ENCODE measurements at places on chromosomes 16 and 17.

- DNase-seq: no peak
Observed at GRCh38 chr17:63790057-63790456, 16.1 kb downstream of the DDX42 start.

- DNase-seq: no peak
Observed at GRCh38 chr17:51709694-51710633, 448.6 kb downstream of the CA10 start.

DNA sequence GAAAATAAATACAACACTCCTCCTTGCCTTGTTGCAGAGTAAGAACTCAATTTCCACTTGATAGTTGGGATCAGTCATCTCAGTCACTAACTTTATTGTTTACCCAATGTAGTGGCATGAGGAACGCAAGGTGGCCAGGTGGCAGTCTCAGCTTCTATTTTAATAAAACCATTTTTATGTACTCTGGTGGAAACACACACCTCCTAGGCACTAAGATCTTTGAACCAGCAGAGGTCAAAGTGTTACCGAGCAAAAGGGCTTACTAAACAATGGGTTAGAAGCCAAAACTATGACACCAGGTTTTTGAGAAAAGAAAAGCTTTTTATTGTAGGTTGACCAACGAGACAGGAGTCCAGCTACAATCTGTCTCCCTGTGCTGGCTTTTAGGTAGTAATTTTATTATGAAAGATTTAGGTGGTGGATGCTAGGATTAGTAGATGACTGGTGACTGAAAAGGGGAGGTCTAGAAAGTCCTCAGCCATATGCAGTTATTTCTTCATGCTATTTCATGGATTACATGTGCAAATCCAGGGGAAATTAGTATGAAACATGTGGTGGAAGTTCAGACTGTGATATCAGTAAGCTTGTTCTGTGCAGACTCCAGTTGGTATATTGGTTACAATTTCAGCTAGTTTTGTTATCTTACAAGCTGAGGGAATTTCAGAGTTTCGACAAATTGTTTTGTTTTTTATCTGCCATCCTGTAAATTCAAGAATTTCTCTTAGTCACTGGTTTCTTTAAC is 122.3 kb downstream of the PCTP start:
- no peak for DNase-seq

DNA sequence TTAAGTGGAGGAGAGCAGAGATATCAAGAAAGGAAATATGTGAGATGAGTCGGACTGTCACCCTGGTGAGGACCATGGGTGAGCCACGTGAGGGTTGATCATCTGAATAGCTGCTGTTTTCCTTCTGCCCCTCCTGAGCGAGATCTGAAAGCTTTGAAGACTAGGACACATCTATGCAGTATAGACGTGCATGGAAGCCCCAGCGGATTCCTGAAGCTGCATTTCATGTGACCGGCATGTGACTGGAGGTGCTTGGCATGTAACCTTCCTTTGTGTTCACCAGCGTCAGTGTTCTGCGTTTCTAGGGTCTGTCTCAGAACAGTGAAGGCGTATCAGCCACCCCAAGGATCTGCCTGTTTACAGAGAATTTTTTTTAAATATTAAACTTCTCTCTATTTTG is 75.1 kb downstream of the MSI2 start:
- no peak for DNase-seq

DNA sequence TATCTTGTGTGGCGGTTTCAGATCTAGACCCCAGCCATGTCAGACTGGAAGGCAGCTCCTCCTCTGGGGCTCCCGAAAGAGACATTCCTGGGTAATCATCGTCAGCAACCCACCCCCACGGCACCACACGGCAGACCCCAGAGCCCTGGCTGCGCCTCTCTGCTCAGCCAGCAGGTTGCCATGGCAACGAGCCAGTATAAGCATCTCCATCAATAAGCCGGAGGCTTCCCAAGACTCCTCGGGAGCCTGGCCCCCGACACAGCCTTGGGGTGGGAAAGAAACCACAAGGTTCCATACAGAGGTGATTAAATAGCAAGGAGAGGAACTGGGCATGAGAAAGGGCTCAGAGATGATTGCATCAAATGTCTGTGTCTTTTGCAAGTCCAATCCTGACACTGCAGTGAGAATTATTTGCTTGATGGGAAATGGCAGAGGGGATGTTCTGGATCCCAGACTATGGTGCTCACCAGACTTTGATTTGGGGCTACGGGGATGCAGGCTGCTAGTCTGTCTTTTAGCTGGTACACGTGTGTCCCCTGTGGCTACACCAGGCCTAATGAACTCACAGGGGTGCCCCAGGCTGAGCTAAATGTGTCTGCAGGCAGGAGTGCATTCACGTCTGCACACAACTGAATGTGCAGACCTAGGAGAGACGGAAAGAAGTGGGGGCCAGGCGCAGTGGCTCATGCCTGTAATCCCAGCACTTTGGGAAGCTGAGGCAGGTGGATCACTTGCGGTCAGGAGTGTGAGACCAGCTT is 320.5 kb upstream of the TNRC6C start:
- DNase-seq: no peak

DNA sequence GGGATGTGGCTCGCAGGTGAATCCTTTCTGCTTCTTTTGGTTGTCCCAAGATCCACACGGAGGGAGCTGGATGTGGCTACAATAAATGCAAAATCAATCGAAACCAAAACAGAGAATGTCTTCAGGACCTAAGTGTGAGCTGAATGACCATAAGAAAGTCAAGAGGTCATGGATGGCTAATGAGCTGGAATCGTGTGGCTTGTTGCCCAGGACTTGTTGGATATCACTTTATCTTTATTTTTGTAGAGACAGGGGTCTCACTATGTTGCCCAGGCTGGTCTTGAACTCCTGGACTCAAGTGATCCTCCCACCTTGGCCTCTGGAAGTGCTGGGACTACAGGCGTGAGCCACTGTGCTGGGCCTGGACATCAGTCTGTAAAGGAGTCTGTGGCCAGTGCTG is 326.8 kb upstream of the N4BP1 start:
- DNase-seq: no peak

- no peak for DNase-seq
Observed at GRCh38 chr16:11681556-11681955, 13.3 kb downstream of the SNN start.

- no peak for DNase-seq
Observed at GRCh38 chr16:28164140-28164539, 47.6 kb downstream of the XPO6 start.

GRCh38 chr16:54462771-54463170 is 176.2 kb upstream of the IRX3 start:
- no peak for DNase-seq

DNA sequence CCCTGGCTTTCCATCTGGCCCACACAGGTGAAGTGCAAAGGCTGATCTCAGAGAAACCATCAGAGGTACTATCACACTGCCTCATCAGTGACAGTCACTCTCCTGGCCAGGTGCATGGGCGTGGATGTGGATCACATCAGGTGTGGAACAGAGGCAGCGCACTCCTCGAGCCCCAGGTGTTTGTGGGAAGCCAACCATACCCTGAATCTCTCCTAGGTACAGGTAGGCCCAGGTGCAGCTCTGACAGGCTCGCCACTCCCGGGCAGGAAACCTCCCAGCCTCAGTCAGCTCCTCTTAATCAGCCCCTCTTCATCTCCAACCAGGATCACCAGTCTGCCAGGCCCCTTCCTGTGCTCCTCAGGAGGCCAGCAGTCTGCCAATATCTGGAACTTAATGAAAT is 31.7 kb downstream of the TLE7 start:
- no peak for DNase-seq

All from iPS DF 19.7 (cell line).